ENCODE measurements at places on chromosomes 2 and 18. TPM values are rescaled to one million over a fixed set of nuclear protein-coding genes. Genes with fewer than 3 reads are reported as not detected.
A peak's percentile ranks its signal among the peaks of the same experiment; 100 is the strongest.

GRCh38 chr2:207473931-207474235 is 55.9 kb upstream of the CREB1 start:
- H3K4me1 ChIP-seq: peaks cover 11% of the 10 kb centered on the region
- no peaks in the 10 kb centered on the region for H3K27me3 ChIP-seq
- H3K4me3 ChIP-seq: no peak overlapping the region

DNA sequence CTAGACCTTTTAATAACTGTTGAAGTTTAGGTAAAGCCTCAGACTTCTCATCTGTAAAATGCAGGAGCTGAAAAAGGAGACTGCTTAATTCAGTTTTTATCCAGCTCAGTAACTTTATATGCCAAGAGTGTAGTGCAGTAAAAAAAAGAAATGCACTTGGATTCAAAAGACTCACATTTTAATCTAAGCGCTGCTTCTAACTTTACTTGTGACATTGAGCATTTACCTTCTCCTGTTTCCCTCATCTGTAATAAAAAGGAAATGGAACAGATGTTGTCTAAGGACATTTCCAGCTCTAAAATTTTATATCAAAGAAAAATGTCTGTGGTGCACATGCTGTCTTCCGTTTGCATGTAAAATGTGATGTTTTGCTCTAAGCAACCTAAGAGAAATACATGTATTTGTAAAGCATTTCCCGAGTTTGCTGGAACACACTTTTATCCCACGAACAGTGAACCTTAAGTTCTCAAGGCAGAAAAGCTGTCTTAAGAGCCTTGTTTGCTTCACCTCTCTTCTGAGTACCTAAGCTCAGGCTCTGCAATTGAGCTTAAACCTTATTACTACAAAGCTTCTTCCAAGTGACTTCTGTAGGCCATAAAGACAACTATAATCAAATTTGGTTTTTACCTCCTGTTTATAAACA is 24.2 kb upstream of the TANK start:
- peak overlapping the region; percentile 82 for H3K27ac ChIP-seq
- no peaks in the 10 kb centered on the region for H3K27me3 ChIP-seq
- no peaks in the 10 kb centered on the region for H3K36me3 ChIP-seq
- peak overlapping the region; percentile 46 for H3K4me3 ChIP-seq
- peaks cover 42% of the 10 kb centered on the region for H3K4me1 ChIP-seq
- no peak for DNase-seq

- no peaks in the 10 kb centered on the region for H3K36me3 ChIP-seq
- H3K4me3 ChIP-seq: no peak overlapping the region
- no peak overlapping the region for H3K27ac ChIP-seq
- H3K27me3 ChIP-seq: no peaks in the 10 kb centered on the region
Measured at GRCh38 chr2:67394734-67395133, 2.4 kb upstream of the ETAA1 start.

DNA sequence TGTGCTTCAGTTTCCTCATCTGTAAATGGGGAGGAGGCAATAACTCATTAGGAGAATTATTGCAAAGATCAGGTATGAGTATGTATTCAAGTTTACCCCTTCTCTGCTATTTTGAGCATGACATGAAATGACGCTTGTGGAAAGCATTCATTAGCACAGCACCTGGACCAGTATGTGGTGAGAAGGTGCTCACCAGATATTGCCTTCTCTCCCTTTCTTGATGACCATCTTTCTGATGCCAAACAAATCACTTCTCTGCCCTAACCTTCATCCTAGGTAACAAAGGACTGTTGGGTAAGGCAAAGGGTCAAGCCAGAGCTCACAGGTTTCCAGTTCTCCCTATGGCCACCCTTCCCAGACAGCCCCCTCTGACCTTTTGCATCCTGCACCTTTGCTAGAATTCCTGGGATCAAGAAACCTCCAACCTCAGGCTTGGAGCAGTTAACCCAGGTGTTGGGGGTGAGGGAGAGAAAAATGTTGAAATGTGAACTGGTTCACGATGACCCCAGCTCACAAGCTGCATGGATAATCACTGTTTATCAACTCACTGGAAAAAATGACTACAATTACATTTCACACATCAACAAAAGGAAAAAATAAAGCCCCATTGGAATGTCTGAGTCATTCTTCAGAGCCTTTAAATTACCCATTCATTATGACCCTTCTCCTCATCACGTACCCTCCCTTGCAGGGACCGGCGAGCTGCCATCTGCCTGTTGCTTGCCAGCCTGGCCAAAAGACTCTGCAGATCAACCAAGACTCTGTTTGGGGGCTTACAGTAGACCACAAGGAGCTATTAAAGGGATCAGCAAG is 41.6 kb downstream of the LBH start:
- no peak for DNase-seq
- no peak overlapping the region for H3K4me3 ChIP-seq
- H3K36me3 ChIP-seq: no peaks in the 10 kb centered on the region
- H3K27ac ChIP-seq: no peak overlapping the region

GRCh38 chr18:25332002-25332401 is 20.0 kb downstream of the ZNF521 start:
- peaks cover 9% of the 10 kb centered on the region for H3K4me1 ChIP-seq
- DNase-seq: no peak
- no peak overlapping the region for H3K4me3 ChIP-seq

DNA sequence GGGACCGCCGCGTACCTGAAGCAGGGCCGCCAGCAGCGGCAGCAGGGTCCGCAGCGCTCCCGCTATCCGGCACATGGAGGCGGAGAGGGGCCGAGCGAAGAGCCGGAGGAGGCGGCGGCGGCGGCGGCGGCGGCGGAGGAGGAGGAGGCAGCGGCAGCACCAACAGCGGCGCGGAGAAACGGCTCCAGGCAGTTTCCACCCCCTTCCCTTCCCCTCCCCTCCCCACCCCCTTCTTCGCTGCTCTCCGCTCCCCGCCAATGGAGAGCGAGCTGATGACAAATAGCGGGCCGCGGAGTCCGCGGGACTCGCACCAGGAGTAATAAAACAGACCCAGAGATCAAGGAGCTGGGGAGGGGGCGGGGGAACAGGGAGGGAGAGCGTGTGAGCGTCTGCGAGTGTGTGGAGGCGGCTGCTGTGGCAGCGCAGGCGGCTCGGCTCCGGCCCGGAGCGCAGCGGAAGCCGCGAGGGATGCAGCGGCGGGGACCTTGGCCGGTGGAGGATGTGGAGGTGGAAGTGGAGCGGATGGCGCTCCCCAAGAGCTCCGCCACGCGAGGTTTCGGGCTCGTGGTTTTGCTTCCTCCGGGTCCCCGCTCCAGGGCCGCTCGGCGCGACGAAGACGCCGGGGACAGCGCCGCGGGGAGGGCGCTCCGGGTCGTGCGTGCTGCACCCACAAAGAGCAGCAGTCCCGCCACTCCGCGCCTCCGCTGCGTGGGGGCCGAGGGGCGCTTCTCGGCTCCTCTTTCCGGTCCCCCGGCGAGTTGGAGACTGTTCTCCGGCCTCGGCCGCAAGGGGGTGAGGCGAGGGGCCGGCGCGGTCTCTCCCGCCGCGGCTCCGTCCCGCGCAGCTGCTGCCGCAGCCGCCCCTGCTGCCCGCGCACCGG is at the start of gene CDH2:
Gene CDH2, minus strand, starts transcription at position 183 of the 880 bp plus-strand sequence. Its CDS starts 108 bp downstream, at position 75.
- peak; percentile 66 for DNase-seq
- H3K4me1 ChIP-seq: no peaks in the 10 kb centered on the region
- H3K27me3 ChIP-seq: peaks cover 53% of the 10 kb centered on the region
- H3K36me3 ChIP-seq: no peaks in the 10 kb centered on the region

- H3K27ac ChIP-seq: no peak overlapping the region
- H3K27me3 ChIP-seq: peaks cover 7% of the 10 kb centered on the region
- DNase-seq: no peak
- no peaks in the 10 kb centered on the region for H3K36me3 ChIP-seq
- peaks cover 7% of the 10 kb centered on the region for H3K4me1 ChIP-seq
Measured at GRCh38 chr2:10552220-10552870, 104.2 kb upstream of the ODC1 start.

GRCh38 chr2:3323360-3324035 is 54.1 kb downstream of the EIPR1 start:
- no peaks in the 10 kb centered on the region for H3K36me3 ChIP-seq
- no peaks in the 10 kb centered on the region for H3K27me3 ChIP-seq
- no peak overlapping the region for H3K27ac ChIP-seq
- H3K4me3 ChIP-seq: no peak overlapping the region
- H3K4me1 ChIP-seq: no peaks in the 10 kb centered on the region

GRCh38 chr2:142435847-142436246 is 305.0 kb upstream of the LRP1B start:
- no peak overlapping the region for H3K27ac ChIP-seq
- no peaks in the 10 kb centered on the region for H3K36me3 ChIP-seq
- H3K27me3 ChIP-seq: no peaks in the 10 kb centered on the region
- no peaks in the 10 kb centered on the region for H3K4me1 ChIP-seq

DNA sequence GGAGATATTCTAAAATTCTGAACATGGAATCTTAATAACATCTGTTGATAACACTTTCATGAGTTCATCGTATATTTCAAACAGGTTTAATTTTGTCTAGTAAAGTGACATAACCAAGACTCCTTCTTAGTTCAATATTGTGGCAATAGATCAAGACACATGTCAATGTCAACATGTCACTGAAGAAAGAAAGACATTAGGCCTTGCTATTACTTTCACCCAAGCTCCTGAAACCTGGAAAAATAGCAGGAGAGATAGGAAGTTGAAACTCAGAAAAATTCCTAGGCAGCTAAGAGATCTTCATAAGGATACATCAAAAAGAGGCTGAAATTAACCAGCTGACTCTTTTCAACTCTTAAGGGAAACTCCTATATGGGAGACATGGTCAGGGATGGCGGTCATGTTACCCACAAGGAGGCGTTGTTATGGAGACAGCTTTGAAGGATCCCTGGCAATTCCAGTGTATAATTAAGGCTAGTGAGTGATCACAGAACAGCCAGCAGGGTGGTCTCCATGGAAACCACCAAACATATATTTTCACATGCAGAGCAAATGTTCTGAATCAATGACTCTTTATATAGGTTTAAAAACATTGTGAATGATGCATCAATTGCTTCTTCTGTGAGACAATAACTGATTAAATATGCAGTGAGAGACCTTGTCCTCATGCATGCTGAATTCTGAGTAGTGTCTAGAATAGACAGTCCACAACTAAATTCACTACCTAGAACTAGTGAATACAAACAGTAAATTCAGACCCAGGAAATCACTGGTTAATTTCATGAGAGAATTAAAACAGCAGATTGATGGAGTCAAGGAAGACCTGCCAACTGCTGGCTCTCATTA is 115.3 kb upstream of the RIOK3 start:
- no peaks in the 10 kb centered on the region for H3K36me3 ChIP-seq
- H3K27ac ChIP-seq: no peak overlapping the region

DNA sequence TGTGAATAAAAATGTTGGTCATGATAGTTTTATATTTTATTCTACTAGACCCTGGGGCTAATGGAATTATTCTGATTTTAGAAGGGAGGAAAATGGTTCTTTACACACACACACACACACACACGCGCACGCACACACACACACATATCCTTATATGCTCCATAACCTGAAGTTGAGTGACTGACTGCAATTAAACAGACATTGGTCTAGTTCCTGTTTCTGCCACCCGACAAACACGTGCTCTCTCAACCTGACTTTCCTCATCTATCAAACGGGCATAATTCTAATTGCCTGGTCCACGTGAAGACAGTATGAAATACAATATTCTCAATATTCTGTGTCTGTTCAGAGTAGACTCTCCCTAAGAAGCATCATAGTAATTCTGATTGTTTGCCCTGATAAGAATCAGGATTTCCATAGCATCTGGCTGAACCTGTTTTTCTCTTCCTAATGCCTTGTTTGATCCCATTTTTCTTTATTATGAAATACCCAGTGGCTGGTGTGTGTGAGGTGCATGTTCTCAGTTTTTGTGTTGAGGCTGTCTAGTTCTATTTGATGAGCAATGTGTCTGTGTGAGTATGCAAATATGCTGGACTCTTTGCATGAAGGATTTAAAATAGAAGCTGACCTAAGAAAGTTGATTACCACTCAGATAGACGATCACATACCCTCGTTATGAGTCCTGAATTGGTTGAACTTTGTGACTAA is 51.0 kb downstream of the SETBP1 start:
- no peaks in the 10 kb centered on the region for H3K36me3 ChIP-seq
- no peak for DNase-seq
- peaks cover 1% of the 10 kb centered on the region for H3K4me1 ChIP-seq

DNA sequence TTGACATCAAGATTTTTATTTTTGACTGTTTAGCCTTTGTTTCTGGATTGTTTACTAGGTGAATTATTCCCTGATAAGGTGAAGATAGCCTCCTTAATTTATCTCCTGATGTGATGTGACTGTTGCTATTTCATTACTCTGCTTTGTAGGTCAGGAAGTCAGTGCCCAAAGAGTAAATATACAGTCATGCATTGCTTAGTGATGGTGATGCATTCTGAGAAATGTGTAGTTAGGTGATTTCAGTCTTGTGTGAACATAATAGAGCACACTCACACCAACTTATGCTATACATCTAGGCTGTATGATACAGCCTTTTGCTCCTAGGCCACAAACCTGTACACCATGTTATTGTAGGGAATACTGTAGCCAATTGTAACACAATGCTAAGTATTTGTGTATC is 102.4 kb upstream of the THUMPD2 start:
- no peak overlapping the region for H3K4me3 ChIP-seq
- H3K36me3 ChIP-seq: no peaks in the 10 kb centered on the region
- no peak overlapping the region for H3K27ac ChIP-seq
- no peaks in the 10 kb centered on the region for H3K27me3 ChIP-seq
- H3K4me1 ChIP-seq: no peaks in the 10 kb centered on the region

- peaks cover 32% of the 10 kb centered on the region for H3K36me3 ChIP-seq
- DNase-seq: no peak
- H3K27me3 ChIP-seq: no peaks in the 10 kb centered on the region
- H3K4me1 ChIP-seq: peaks cover 16% of the 10 kb centered on the region
Measured at GRCh38 chr2:238440767-238441166, 14.0 kb downstream of the ASB1 start.

DNA sequence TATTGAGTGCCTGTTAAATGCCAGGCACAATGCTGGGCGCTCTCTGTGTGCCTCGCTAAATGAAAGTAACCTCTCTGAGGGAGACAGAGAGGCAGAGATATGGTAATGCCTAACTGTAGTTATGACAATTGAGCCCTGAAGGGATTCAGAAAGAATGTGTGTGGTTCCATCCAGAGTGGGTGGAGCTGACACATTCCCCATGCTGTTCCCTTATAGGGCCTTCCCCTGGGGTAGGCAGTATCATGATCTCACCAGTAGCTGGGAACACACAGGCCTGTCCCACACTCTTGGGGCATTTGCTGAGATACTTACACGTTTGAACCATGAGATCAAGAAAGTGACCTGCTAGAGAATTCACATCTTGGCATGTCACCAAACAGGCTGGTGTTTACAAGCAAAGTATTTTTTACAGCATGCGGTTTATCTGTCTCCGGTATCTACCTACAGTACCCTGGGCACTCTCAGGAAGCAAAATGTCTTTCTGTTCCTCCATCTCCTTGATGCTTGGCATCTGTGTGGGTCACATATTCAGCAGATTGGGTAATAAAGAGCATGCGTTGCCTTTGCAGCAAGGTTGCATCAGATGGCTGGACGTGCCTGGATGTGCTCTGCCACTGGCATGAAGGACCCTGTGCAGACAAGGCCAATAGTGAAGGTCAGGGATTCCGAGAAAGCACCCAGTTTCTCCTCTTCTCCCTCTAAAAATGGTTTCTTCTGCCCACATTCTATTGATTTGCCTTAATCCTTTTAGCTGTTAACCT is 9.4 kb downstream of the CTIF start:
- H3K4me1 ChIP-seq: peaks cover 36% of the 10 kb centered on the region
- H3K27ac ChIP-seq: no peak overlapping the region
- no peaks in the 10 kb centered on the region for H3K27me3 ChIP-seq
- H3K4me3 ChIP-seq: no peak overlapping the region
- H3K36me3 ChIP-seq: no peaks in the 10 kb centered on the region

CD8B2 gene
- not detected for total RNA-seq

EVX2 gene
- total RNA-seq: not detected

IKZF2 gene
- total RNA-seq: 16.4 TPM

CD207 gene
- 3.6 TPM for total RNA-seq

COLEC11 gene
- total RNA-seq: 1.5 TPM

GKN1 gene
- not detected for total RNA-seq

CHRNG gene
- not detected for total RNA-seq

GREB1L gene
- total RNA-seq: 1.2 TPM

TACR1 gene
- total RNA-seq: 1.4 TPM

SERPINE2 gene
- 7.3 TPM for total RNA-seq

IL1RL1 gene
- total RNA-seq: 46.5 TPM
